Stimulated activated CD4-positive, alpha-beta T cell treated with anti-CD3 and anti-CD28 coated beads, Interleukin-4, amount 100 ng/mL, for 4 hours (primary cell): ENCODE measurements at places on chromosomes 12 and 14.

DNA sequence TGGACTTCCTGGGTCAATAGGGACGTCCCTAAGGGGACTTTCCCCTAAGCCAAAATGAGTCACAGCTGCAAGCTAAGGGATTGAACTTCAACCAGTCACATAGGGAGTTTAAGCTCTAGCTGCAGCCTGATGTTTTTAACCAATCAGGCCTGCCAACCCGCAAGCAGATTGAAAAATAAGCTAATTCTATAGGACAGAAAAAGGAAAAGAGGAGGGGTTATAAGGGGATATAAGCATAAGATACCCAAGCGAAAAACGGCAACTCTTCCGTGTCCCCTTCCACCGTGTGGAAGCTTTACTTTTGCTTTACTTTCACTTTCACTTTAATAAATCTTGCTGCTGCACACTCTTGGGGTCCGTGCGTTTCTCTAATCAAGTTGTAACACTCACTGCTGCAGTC is 24.4 kb downstream of the ATP23 start:
- DNase-seq = no peak

GRCh38 chr14:104202259-104203070 is 64.1 kb downstream of the KIF26A start:
- no peak for DNase-seq

DNA sequence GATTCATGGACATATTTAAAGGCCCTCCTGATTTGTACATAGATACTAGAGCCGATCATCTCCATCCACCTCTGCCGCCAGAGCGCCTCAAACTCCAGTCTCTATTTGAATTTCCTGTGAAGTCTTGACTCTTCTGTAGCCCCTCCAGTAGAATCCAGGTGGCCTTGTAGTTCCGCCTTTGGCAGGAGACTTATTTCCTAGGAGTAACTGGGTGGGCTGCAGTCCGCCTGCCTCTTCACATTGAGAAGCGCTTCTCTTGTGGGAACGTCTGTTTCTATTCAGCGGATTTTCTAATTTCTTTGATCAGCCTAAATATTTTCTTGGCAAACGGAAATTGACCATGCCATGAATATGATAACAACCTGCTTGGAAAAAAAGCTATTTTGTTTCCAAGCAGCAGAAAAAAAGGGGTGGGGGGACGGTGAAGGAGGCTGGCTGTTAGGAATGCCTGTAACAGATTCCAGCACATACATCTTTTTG is 9.0 kb upstream of the SIX1 start:
- no peak for DNase-seq

- DNase-seq = no peak
These were observed 388.1 kb upstream of the PRICKLE1 start for GRCh38 chr12:42977451-42978230.

DNA sequence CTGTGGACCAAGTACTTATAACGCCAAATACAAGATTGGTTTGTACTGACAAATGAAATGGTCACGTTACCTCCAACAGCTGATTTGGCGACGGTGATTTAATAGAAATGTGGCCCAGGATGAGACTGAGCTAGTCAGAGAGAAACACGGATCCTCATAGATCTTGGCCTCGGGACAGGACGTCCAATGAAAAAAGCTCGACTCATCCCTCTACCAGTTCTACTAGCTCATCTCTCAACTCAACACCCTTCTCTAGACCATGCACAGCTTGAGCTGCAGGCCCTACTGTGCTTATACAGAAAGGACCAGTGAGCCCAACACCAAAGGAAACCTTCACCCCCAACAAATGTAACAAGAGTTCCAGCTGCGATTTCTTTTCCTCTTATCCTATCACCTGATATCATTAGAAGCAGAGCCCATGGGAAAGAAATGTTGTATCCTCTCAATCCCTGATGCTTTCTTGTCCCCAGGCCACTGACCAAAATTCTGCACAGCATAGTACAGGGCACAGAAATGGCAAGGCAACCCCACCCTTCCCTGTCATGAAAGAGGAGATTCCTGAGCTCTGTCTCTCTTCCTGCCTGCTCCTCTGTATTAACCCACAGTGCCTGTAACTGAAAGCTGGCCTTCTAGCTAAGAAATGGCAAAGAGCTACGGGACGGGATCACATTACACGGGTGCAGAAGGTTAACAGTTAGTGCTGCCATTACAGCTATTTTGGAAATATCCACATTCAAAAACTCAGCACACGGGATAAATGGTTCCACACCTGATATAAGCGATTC is 39.2 kb downstream of the DICER1 start:
- DNase-seq = no peak

DNA sequence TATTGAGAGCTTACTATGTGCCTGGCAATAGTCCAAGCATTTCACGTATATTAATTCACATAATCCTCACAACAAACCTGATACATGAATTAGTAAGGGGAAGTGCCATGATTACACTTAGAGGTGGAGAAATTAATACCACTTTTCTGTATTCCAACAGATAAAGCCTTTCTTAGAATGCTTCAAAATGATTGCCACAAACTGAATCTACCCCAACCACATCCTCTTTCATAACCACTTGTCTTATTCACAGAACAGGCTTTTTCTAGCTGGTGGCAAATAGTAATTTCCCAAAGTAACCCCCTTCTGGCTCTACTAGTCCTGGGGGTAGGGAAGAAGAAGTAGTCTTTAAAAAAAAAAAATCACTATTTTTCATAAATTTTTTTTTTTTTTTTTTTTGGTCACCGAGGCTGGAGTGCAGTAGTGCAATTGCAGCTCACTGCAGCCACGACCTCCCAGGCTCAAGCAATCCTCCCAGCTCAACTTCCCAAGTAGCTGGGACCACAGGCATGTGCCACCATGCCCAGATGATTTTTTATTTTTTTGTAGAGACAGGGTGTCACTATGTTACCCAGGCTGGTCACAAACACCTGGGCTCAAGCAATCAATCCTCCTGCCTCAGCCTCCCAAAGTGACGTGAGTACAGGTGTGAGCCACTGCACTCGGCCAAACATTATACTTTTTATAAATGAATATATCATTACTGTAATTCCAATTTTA is 59.0 kb upstream of the ARID2 start:
- no peak for DNase-seq

DNA sequence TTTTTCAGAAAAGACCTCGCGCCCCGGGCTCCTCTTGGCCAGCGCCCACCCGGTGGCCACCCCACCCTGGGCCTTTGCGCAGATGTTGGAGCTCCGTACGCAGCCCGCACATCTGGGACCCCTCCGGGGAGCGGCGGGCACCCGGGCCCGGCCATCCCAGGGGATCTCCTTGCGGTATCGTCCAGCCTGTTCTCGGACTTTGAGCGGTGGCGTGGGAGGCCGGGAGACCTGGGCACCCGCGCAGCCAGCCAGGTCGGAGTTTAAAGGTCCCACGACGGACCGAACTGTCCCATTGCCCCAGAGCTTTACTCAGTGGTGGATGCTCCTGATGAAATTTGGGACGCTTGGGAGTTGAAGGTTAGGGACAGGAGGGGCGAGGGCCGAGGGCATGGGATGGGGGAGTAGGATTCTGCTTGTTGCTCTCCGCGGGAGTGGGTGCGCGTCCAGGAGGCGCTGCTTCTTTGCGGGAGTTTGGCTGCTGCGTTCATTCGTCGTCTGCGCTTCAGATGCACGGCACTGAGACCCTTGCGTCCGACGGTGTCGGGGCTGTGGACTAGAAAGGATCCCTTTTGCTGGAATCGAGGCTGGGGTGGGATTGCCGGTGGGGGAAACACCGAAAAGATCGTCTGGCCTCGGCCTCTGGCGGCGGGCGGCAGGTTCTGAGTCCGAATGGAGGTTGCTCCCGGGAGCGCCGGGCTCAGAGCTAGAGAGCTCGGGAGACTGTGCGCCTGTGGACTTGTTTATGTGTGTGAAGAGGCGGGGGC is 1.4 kb downstream of the NTF3 start:
- DNase-seq = no peak

DNA sequence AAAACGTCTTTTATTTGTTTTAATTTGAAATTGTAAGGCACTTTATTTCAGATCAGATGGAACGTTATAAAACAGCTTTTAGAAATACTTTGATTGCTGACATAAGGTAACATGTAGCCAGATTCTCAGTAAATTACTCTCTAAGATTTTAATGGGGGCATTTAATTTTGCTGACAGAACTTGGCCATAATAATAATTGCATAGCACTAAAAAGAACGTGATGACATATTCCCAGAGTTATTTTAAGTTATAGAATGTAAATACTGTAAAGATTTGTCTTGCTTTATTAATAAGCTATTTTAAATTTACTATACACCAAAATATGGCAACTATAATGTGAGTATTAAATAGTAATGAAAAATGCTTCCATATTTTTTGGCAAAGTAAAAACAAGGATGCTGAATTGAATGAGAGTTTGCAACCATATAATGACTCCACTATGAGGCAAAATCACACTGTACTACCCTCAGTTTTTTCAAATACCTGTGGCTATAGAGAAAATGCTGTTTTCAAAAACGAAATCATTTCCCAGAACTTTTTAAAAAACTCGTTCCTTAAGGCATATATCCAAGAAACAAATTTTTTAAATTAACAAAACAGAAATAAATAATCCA is 876 bp downstream of the LUM start:
- DNase-seq = no peak

DNA sequence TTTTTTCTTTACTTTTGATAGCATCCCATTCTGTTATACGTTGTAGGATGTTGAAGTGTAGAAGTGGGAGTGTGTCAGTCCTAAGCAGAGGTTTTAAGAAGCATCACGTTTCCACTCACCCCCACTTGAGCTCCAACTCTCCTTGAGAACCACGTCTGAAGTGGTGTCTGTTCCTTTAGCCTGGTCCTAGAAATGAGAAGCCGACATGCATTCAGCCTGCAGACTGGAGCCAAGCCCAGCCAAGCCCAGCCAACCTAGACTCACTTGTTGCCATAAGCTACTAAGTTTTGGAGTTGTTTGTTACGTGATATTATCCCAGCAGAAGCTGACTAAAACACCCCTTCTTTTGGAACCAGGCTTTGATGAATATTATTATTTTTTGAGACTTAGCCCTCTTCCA is 4.4 kb upstream of the ELK3 start:
- no peak for DNase-seq

DNA sequence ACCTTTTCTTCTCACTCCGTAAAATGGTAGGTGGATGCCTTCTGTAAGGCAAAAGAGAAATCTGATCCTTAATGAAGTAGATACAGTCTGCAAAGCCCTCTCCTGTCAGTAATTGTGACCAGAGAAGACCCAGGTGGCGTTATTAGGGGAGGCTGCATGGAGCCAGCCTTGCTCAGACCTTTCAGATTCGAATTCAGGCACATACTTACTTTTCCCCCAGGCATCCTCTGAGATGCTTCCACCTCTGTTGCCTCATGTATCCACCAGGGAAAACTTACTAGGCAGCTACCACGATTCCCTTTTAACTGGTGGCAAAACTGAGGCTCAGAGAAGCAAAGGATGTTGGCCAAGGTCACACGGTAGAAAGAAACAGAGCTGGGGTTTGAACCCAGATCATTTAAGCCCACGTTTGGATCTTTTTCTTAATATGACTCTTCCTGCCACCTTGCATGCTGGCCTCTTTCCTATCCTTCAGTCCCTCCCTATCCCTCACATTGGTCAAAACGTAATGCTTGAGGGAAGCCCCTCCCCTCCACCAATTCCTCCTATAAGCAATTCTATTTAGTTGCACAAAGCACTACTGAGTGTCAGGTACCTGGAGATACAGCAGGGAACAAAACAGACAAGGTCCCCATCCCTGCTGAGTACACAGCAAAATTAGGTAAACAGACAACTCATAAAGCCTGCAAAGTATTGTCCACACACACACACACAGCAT is 179.4 kb downstream of the KSR2 start:
- DNase-seq = no peak

DNA sequence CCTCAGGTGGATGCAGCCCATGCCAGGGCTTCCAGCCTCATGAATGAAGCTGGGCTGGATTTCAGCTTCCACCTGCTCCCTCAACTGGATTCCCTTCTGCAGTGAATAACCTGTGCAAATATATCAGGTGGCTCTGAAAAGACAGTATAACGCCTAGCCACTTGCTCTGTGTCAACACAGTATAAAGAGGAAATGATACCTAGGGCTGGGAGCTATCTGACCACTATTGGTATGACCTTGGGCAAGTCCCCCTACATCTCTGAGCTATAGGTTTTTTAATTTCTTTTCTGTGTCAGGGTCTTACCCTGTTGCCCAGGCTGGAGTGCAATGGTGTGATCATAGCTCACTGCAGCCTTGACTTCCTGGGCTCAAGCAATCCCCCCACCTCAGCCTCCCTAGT is 19.8 kb downstream of the ISM2 start:
- DNase-seq = no peak

- no peak for DNase-seq
These were observed 72.0 kb downstream of the NUMB start for GRCh38 chr14:73386342-73386741.

DNA sequence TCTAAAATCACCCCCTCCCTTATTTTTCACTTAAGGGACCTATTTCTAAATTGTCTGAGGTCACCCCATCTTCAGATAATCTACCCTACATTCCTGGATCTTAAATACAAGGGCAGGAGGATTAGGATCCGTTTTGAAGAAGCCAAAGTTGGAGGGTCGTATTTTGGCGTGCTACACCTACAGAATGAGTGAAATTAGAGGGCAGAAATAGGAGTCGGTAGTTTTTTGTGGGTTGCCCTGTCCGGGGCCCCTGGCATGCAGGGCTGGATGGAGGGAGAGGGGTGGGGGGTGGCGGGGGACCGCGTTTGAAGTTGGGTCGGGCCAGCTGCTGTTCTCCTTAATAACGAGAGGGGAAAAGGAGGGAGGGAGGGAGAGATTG is 300 bp upstream of the CCND2 start:
- no peak for DNase-seq

- no peak for DNase-seq
These were observed 129.9 kb upstream of the GRIN2B start for GRCh38 chr12:14111230-14111865.

- DNase-seq = no peak
These were observed 241.7 kb upstream of the AMIGO2 start for GRCh38 chr12:47321436-47321835.

- DNase-seq = no peak
These were observed 14.0 kb upstream of the DPF3 start for GRCh38 chr14:72907886-72908285.

DNA sequence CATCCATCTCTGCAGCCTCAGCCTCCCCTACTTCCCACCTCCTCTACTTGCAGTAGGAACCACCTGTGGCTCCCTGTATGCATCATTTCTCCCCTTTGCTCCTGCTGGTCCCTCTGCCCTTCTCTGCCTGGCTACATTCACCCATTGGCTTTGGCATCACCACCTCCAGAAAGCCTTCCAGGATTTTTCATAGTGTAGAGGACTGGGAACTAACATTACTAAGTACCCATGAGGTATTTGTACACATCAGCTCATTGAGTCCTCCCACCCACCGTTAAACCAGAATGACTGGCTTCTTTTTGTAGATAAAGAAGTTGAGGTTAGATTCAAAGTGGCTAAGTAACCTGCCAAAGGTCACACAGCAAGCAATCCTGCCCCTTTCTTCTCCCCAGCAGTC is 17.1 kb downstream of the SYNE3 start:
- DNase-seq = no peak

- peak; percentile 14 for DNase-seq
These were observed 8.3 kb upstream of the MTA1 start for GRCh38 chr14:105411017-105411941.

GRCh38 chr12:97464385-97465321 is 2.0 kb downstream of the RMST start:
- DNase-seq = no peak
